NCI-H187 treated with DMSO at 0.1 percent for 48 hours (cell line): ENCODE measurements at places on chromosomes 16 and 17.

GRCh38 chr16:87924811-87925670 lies 11.3 kb downstream of the CA5A start:
- DNase-seq = peak; percentile 87

DNA sequence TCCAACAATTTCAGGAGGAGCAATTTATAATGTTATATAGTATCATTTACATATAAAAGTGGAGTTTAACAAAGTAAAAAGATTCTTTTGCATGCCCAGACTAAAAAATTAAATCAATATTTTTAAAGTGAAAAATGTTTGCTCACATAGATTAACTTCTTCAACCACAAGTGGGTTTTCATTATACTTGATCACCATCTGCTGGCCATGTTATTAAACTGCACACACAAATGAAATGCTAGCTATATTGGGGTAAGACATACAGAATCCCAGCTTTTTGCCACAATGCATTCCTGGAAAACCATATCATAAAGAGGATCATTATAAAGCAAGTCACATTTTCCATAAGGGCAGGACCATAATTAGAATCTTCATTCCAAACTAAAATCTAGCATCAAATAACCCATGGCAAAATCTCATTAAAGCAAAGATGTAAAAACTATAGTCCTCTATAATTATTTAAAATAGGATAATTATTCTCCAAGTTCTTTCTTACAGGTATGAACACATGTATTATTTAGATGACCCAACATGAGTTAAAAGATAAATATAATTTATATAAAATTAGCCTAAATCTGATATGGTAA lies 26.3 kb downstream of the CEP112 start:
- DNase-seq = no peak

DNA sequence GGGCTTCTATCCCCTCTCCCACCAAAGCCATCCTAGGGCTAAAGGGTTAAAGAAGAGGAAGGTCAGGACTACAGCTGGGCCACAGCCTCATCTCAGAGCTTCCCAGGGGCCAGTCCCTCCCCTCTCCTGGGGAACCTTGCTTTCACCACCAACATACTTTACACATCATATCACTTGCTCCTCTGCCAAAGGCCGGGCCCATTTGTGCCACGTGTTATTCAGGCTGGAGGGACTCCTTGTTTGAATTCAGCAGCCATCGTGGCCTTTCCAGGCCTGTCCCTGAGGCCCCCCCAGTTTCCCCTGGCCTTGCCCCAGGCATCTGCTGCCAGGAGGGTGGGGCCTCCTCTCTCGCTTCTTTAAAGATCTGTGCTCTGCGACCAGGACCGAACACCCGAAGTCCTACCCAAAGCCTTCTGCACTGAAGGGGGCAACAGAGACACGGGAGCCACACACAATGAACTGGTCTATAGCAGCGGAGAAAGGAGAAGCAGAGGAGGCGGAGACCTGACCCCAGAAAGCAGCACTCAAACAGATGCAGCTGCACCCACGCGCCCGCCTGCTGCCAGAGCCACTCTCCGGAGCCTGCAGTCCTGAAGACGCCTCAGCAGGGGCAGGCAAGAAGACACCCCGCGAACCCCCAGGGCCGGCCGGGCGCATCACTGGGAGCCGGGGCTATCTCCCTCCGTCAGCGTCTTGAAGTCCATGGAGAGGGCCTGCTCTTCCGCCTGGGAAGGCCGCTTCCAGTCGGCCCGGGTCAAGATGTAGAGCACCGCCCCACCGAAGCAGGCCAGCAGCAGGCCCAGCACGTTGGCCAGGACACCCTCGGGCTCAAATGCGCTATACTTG lies 12.1 kb downstream of the CYB561 start:
- DNase-seq = no peak

GRCh38 chr16:75566758-75567255 lies 628 bp downstream of the GABARAPL2 start:
- no peak for DNase-seq

DNA sequence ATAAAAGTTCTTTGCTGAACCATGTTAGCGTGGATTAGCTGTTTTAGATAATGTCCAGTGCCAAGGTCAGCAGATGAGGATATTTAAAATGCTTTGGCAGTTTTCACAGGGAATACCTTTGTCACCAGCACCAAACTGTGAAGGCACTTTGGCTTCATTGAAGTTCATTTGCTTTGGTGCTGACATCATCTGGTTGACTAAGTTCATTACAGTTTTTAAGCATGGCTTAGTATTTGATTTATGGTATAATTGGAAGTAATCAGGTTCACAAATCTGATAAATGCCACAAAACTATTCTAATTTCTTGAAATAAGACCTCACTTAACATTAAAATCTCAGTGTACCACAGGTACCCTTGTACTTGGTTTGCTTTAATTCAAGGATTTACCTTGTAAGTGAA lies 4.3 kb downstream of the GID4 start:
- no peak for DNase-seq

DNA sequence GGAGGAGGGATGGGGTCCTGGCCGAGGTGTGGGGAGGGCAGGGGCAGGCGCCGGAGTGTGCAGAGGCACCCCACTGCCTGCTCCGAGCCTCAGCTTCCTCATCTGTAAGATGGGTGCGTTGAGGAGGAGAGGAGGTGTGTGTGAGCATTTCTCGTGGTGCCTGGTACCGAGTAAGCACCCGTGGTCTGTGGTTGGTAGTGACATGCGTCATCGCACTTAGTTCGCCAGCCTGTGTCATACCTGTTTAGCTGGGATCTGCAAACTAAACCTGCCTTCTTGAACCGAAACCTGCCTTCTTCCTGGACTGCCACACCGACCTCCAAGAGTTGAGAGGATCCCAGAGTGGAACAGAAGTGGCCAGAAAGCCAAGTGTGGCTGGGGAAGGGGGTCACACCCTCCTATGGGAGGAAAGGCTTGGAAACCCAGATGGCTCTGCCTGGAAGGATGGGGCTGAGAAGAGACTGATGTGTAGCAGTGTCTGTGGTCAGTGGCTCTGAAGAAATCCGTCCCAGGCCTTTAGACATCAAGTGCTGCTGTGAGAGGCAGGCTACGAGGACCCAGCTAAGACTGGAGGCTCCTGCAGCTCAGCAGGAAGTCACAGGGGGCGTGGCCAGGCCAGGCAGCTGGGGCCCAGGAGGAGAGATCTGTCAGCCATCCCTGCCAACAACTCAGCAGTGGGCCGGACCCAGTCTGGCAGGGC lies 162.6 kb upstream of the PLCG2 start:
- DNase-seq = no peak
